ENCODE measurements at places on chromosomes 4 and X. TPM values are rescaled to one million over a fixed set of nuclear protein-coding genes. Genes with fewer than 3 reads are reported as not detected.

DNA sequence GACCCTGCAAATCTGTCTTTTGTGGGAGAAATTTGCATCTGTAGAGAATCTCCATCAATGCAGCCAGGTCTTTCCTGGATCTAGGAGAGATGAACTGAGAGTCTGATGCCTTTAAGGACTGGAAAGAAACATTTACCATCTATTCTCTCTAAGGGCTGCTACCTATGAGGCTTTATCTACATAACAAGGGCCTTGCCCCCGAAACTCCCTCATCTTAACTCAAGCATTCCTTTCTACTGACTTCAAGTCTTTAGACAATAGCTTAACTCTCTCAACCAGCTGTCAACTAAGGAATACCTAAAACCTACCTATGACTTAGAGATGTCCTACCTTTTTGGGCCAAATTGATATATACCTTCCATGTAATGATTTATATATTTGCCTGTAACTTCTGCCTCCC, 32.1 kb downstream of the MAGEB17 start:
- no peak for DNase-seq

DNA sequence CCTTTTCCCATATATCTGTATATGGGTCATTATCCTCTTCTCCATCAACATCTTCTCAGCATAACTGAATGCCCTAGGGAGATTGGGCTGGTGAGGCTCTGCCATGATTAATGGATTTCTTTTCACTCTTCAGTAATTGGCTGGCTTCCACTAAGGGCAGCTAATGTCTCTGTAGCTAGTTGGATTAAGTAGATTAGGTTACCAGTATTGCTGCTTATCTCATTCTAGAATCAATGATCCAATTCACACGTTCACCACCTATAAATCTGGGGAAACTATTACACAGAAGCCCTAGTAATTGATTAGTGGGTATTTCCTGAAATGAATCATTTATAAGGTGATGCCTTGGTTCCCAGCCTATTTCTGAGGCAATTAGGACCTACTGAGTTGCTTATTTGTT, 94.8 kb downstream of the KDR start:
- no peak for DNase-seq

DNA sequence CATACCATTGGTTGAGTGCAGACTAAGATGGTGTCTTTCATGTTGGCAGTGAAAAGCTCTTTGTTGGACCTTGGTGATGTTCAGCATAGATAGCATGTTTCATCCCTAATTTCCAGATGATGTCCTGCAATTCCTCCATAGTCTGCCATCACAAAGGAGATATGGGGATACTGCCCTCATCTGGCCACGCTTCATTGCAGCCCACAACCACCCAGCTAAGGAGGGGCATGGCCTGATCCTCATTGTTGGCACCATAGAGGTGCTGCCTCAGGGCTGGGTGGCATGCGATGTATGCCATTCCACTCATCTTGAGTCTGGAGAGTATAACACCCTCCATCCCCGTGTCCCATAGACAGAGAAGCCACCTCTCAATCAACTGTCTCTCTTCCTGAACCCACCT, 31.5 kb upstream of the NUDT6 start:
- no peak for DNase-seq

DNA sequence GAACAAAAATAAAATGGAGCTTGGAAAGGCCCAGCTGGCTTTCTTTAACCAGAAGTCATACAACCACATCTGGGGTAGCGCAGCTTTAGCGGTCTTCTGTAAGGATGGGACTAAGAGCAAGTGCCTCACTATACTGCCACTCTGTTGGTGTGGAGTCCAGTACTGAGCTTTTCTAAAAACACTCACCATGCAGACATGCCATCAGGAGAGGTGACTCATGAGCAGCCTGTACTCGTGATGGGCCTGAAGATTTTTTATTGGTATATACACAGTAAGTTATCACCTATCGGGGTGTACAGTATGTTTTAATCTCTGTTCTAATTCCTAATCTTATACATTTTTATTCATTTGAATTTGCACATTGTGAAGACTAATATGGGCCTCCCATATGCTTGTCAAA, 9.6 kb downstream of the PPP3CA start:
- no peak for DNase-seq

DNA sequence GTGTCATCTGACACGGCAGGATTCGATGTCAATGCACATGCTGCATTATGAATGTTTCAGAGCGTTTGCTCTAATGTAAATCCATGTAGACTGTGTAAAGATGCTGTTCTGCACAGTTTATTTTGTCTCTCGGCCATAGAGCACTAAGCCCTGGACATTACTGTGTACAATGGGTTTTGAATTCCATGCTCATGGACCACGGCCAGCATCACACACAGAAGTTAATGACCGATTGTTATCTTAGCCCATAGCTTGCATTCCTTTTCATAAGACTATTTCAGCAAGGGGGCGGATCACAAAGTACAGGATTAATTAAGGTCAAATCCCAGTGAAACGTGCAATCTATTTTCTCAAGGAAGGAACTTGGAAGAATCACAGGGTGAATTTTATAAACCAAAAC, 286.1 kb upstream of the TENM3 start:
- DNase-seq: no peak

DNA sequence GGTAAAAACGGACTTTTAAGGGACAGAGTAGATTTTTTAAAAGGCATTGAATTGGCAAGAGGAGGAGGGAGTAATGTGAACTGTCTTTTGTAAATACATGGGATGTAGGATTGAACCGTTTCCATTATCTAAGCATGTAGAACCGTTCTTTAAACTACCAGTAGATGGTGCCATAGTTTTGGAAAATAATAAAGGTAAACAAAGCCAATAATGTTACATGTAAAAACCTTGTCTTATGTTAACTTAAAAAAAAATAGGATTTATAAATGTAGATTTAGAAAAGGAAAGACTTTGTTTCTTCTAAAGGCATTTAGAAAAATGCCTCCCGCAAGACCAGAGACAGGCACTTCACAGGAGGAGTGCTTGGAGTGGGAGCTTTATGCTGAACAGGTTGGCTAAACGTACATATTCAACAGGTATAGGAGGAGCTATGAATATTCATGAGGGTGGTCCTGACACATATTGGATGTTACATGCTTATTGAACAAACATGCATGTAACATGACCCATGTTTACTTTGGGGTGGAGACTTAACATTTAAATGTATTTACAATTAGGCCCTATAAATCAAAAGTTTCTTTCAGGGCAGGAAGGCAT, 45.5 kb upstream of the FAM241A start:
- peak; percentile 47 for DNase-seq

- DNase-seq: no peak
Observed at GRCh38 chr4:105808030-105808749, 87.1 kb upstream of the NPNT start.

- DNase-seq: no peak
Observed at GRCh38 chr4:72631296-72631695, 62.3 kb upstream of the ADAMTS3 start.

The FABP2 gene
- not detected for polyA plus RNA-seq
